AG08395 (cell line): ENCODE measurements at places on chromosomes 1 and 21.

DNA sequence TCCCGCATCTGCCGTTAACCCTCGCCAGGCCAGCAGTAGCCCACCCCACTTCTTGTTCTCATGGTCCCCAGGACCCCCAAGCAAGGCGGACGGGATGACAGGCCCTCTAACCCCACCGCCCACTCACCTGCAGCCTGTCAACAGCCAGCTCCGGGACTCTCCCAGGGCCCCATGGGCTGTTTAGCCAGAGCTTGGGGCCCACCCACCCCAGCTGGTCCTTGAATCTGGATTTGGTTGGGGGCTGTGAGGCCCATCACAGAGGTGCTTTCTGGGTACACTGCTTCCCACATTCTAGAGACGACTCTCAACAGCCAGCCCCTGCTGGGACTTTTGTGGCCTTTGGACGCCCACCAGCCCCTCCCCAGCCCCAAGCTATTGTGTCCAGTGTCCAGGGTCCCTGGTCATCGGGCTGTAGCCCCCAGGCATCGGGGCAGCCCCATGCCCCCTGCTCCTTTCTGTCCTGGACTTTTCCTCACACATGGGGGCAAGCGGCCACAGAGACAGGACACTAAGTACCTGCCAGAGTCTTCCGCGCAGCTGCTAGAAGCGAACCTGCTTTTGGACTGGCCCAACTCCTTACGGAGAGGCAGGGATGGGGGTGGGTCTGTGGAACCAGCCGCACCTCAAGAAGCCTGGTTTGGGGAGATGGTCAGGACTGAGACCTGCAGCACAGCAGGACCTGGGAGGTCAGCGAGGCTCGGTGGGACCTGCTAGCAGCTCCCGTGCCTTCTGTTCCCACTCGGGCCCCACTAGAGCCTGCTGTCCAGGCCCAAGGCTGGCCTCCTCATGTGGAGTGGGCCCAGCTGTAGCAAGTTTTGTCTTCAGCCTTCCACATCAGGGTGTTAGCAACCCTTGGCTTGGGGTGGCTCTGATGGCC lies 208.1 kb upstream of the VAMP3 start:
- no peak for DNase-seq

DNA sequence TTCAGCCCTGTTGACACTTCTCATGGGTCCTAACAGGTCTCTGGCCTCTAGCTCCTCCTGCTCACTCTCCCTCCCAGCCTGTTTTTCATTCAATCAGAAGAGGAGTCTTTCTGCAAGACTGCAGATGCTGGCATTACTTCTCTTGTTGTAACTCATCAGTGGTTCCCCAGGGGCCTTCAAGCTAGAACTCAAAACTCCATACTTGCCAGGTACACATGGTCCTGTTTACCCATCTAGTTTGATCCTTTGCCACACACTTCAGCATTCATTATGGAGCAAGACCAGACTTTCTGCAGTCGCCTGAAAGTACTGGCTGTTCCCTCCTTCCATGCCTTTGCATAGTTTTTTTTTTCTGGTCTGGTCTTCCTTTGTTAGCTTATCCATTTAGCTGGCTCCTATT lies 47.9 kb downstream of the SERBP1 start:
- no peak for DNase-seq

DNA sequence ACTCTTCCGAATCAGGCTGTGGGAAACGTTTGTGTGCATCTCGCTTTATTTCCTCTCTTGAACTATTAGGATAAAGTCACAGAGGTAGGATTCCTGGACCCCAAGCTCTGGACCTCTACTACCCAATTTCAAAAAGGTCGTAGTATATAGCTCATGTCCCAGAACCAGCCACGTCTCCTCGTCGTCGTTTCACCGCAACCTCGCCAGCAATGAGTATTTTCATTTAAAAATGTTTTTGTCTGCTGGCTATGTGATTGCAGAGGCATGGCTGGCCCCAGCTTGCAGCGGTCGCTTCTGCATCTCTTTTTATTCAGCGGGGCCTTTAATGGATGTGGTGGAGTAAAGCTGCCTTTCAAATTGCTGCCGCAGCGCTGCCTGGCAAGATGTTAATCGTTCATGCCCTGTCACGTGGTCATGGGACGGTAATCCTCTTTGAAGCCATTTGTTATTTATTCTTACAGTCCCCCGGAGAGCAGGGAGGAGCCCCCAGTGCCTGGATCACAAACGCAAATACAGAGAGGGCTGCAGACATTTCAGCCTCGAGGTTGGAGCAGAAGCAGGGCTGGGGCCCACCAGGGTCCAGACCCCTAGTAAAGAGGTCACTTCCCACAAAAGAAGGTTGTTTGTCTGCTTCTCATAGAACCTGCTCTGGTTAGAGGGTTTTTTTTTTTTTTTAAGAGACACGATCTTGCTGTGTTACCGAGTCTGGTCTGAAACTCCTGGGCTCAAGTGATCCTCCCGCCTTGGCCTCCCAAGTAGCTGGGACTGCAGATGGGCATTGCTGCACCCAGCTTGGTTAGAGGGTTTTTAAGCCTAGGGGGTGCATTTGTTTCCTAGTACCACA lies 11.6 kb upstream of the NPHP4 start:
- DNase-seq, result no peak

- DNase-seq, result no peak
Observed at GRCh38 chr1:33347650-33347992, 26.7 kb upstream of the A3GALT2 start.

- DNase-seq, result no peak
Observed at GRCh38 chr1:74697832-74698231, 24.2 kb upstream of the ERICH3 start.

DNA sequence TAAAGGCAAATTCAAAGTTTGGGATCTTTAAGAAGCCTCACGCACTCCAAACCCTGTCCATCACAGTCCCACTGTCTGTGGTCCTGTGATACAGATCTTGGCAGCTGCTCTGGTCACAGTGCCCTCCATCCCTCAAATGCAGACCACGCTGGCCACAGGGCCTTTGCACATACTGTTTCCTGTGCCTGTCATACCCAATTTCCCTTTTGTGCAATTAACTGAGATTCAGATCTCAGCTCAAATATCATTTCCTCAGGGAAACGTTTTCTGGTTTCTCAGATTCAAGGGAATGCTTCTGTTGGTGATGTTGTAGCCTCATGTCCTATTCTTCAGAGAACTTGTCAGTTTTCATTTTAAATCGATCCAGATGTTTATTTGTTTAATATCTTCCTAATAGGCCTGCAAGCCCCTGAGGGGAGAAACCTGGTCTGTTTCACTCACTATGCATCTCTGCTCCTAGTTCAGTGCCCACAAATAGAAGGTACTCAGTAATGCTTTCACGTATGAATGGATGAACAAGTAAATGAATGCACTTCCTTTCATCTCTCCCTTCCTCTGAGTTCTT lies 24.2 kb upstream of the GRIK3 start:
- DNase-seq, result no peak

DNA sequence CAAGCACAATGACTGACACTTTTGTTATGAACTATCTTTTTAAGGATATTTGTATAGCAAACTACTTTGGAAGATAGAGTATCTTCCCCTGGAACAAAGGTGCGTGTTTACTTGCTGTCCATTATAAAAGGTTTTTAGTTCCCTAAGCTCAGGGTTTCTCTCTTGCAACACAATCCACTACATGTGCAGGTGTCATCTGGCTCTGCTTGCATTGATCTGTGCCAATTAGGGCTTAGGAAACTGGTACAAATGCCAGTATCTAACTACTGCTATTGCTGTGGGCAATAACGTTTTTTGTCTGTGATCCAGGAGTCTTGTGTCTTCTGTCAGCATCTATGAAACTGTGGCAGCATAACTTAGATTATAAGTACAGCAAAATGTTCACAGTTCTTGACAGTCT lies 68.3 kb upstream of the ABCD3 start:
- no peak for DNase-seq
